ENCODE measurements at places on chromosomes 4 and X.

- DNase-seq: peak; percentile 19
Measured at GRCh38 chr4:139214039-139214534, 37.1 kb upstream of the ELF2 start.

GRCh38 chr4:70734168-70734954, 12.6 kb downstream of the RUFY3 start:
- peak; percentile 73 for DNase-seq

DNA sequence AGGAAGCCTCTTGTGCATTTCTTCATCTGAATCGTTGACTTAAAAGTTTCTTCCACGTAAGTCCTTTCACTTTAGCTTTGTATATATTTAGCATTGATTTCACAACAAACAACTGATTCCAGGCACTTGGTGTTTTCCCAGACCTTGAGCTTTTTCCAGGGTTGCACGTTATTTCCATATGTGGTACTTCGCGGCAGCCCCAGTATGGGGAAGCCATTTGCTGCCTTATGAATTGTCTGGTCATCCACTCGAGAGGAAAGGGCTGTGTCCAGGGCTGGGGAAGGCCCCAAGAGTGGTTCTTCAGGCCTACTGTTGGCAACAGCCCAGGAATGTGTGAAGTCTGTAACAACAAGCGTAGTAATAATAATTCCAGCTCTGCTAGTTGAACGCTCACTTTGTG, 2.8 kb upstream of the TLR8 start:
- DNase-seq: no peak

GRCh38 chr4:115272185-115272584, 158.8 kb upstream of the NDST4 start:
- no peak for DNase-seq

DNA sequence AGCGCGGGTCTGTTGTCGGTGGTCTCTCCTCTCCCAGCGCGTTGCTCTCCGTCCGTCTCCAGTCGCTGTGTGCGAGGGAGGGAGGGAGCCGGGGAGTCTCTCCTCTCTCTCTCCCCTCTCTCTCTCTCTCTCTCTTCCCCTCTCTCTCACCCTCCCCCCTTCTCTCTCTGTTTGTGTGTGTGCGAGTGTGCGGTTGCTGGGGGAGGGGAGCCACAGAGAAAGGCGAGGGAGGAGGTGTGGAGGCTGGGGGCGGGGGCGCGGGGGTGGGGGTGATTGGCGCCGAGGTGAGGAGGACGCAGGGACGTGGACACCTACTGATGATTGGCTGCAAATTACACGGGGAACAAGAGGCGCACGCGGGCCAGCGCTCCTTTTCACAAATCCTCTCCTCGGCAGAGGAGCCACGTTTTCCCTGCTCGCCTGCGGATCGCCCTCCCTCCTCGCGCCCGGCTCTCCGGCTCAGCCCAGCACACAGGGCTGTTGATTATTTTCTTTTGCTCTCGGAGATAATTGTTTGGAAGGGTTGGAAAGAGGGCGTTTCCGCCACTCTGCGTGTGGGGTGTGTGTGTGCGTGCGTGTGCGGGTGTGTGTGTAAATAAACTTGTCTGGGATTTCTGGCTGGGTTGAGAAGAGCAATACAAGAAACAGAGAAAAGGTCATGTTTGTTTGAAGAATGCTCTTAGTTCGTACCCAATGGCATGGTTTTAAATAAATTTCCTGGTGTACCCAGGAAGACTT, at the start of gene CXXC4:
Gene CXXC4 (minus strand): TSS at position 73 of the 738 bp plus-strand sequence. CDS start 3,092 bp downstream, outside the sequence.
- DNase-seq: peak; percentile 56

GRCh38 chr4:183541010-183541751, 36.3 kb downstream of the ING2 start:
- DNase-seq: no peak

DNA sequence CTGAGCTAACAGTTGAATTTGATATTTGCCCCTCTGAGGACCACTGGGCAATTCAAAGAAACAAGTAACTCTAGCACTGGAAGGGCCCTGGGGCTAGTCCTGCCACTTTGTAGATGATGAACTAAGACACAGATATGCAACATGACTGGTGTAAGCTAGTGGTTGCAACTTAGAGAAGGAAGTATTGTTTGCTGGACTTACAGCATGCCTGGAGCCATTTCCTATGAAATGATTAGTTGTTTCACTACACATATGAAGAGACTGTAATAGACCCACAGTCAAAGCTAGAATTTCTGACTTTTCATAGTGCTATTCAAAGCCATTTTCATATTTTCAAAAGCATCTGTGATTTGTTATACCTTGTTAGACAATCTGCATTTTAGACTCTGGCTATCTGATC, 96.2 kb downstream of the TSPAN7 start:
- no peak for DNase-seq

- no peak for DNase-seq
Measured at GRCh38 chr4:9146967-9147366, 23.2 kb upstream of the FAM90A26 start.

- DNase-seq: no peak
Measured at GRCh38 chr4:19033816-19034733, 1012.5 kb upstream of the LCORL start.

- no peak for DNase-seq
Measured at GRCh38 chrX:48703642-48704481, 7.3 kb downstream of the SUV39H1 start.

DNA sequence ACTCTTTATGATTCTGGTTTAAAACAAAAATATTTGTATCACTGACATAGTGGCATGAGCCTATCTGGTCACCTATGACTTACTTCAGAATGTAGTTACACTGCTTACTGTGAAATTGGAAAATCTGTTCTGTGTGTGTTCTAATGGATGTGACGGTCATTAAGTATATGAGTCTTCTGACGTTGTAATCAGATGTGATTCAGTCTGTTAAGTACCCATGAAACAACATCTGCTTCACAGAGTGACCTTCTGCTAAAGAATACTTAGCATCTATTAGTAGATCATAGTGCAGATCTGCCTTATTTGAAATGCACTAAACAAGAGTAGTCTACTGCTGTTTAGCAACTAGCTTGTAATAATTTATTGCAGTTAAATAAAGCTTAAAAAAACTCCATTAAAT, 317.1 kb downstream of the DCTD start:
- no peak for DNase-seq

DNA sequence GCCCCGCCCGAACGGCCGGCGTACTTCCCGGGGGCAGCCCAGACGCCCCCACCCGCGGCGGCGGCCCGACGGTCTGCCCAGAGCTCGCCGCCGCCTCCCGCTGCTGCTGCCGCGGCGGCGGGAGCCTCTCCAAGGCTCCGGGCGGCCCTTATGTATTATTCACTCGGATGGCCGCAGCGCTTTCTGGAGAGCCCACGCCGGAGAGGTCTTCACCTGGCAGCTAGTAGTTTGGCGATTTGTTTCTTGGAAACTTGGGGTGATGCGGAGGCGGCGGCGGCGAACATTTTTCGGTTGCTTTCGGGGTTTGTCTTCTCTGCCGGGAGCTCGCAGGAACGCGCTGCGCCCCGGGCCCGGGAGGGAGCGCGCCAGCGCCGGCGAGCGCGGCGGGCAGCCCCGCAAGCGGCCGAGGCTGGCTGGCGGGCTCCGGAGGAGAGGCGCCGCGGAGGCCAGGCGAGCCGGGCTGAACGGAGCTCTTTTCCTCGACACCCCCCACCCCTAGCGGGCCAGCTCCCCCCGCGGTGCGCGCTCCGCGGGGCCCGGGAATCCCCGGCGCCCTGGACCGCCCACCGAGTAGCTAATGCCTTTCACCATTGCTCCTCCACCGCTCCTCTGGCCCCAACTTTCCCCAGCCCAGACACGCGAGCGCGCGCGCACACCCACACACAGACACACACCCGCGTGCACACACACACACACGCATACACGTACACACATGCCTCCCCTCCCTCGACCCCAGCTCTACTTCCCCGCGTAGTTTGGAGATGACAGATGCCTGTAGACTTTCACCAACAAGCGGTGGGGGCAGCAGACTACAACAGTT, 113.5 kb downstream of the DHX15 start:
- DNase-seq: peak; percentile 19

DNA sequence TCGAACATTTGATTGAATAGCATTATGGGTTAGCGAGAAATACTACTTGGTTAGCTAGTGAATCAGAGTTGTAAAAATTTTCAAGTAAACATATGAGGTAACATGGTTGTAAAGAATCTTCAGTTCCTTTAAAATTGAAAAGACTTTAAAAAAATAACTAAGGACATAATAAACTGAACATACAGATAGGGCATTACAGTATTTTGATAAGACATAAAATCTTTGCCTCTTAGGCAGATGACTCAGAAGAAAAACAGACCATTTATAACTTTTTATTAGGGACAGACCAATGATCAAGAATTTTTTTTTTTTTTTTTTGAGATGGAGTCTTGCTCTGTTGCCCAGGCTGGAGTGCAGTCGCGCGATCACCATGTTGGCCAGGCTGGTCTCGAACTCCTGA, 43.1 kb downstream of the PNMA5 start:
- no peak for DNase-seq

DNA sequence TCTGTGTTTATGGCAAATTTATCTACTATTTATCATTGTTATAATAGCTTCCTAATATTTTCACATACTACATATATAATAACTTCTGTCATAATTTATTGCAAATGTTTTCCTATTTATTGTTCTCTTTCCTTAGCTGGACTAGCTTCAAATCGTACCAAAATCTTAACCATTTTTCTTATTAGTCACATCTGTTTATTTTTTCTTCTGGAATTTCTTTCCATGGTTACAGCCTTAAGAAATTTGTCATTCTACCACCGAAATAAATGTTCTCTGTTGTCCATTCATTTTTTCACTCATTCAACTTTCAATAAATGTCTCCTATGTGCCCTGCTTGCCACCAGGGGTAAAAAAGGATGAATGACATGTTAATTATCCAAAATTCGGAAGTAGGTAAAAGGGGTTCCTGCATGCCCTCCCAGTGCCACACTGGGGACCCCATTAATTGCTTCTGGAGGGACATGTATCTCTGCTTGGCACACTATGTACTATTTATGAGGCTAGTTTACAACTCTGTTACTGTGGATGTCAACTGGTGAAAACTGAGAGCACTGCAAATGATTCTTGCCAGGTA, 182.1 kb downstream of the SH3KBP1 start:
- DNase-seq: no peak

DNA sequence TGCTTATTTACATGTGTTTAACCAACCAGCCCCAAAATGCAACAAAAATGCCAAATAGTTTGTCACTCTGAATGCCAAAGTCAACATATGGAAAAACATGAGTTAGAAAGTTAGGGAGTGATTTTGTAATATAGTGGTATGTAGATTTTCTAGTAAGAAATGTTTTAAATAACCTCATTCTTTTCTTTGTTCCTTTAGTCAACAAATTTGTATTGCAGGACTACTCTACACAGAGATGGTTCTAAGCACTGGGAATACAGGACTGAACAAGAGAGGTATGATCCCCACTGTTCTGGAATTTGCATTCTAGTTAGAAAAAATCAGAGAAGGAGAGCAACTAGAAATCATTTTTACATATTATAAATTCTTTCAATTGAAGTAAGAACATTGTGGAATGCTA, 218.8 kb upstream of the ANXA10 start:
- no peak for DNase-seq

- DNase-seq: no peak
Measured at GRCh38 chrX:134679644-134680043, 21.4 kb upstream of the PLAC1 start.

- DNase-seq: no peak
Measured at GRCh38 chr4:148716431-148717052, 274.3 kb upstream of the NR3C2 start.

GRCh38 chr4:140149846-140150635, 3.9 kb downstream of the MAML3 start:
- DNase-seq: peak; percentile 61

Measured in CD4-positive, alpha-beta T cell treated with Interleukin-21 for 1 hour (primary cell).